ENCODE measurements at places on chromosomes 3 and 15.

DNA sequence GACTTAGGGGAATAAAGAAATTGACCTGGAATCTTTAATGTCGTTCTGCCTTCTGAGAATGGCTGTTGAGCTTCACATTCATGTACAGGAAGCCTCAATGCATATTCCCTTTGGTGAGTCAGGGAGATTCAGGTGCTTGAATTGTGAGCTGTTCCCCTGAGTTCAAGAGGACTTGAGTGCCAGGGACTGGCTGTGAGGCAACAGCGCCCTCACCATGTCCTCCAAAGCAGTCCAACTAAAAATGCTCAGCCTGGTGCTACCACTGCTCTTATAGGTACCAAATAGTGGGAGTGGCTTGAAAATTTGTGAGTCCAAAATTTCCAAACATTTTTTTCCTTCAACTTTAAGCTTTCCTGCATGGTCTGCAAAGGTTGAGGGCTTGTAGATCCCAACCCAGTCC, 54.1 kb downstream of the LEO1 start:
- DNase-seq, result no peak

GRCh38 chr15:98737159-98737558, 88.8 kb downstream of the IGF1R start:
- DNase-seq, result no peak

- no peak for DNase-seq
Observed at GRCh38 chr3:38551026-38551832, 55.1 kb downstream of the EXOG start.

DNA sequence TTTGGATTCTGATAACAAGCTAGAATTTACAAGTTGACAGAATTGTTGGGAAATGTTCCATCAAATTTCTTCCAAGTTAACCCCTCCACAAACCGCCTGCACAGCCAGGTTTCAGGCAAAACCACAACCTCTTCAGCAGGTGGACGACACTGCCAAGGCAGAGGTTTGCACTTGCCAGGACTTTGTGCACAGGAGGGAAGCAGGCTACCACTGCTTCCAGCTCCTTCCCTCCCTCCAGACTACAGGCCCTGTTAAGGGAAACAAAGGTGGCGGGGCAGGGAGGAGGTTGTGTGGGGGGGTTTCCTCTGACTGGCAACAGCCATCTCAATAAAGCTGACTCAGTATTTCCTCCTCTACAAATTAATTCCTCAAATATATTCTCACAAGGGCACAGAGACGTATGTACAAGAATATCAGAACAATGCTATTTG, 42.2 kb downstream of the TBC1D2B start:
- DNase-seq, result no peak

DNA sequence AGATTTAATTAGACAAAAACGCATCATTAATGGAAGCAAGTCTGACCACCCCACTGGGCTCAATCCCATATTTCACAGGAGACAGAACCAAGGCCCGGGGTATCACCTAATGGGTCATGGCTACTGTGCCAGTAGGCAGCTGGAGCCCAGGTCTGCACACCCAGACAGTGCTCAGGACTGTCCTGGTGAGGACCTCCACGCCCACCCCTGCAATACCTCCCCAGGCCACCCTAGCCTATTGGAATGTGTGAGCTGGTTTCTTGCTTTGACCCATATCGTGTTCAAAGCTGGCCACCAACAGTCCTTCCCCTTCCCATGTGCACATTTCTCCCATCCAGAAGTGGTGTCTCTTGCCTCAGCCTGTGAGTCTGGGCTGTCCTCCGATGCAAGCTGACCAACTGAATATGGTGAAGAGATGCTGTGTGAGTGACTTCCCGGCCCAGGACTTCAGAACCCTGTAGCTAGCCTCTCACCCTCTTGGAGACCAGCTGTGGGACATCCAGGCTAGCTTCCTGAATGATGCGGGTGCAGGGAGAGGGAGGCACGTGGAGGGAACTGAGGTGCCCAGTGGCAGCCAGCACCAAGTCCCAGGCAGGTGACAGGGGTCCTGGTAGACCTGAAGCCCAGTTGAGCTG, 19.1 kb downstream of the SLC6A20 start:
- no peak for DNase-seq

DNA sequence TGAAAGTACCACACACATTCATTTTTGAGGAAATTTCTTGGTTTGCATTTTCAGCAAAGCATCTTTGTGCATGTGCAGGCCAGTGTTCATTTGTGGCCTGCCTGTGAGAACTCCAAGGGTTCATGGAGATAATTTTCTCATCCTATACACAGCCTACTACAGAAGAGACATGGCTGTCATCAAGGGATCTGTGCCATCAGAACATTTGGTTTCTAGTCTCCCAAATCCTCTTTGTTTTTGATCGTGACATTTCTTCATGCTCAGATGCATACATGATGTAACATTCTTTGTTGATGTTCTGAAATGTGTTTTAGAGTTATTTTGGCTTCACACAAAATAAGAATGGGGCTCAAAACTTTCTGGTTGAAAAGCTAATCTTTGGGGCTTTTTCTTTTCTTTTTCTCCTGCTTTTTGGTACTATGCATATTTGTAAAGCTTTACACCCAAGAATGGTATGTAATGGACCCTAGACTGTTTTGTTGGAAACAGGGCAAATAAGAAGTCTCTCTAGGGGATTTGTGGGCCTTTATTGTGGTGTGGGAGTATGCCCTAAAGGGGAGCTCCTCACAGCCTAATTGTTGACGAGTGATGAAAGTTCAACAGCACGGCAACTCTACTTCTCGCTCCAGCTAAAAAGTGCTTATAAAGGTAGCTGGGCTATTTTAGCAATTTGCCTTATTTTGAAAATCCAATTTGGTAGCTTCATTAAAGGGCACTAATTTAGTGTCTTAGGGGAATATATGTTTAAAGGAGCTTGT, 3.2 kb upstream of the ARPP21 start:
- DNase-seq, result no peak

- no peak for DNase-seq
Observed at GRCh38 chr3:14410503-14411165, 8.2 kb downstream of the SLC6A6 start.

DNA sequence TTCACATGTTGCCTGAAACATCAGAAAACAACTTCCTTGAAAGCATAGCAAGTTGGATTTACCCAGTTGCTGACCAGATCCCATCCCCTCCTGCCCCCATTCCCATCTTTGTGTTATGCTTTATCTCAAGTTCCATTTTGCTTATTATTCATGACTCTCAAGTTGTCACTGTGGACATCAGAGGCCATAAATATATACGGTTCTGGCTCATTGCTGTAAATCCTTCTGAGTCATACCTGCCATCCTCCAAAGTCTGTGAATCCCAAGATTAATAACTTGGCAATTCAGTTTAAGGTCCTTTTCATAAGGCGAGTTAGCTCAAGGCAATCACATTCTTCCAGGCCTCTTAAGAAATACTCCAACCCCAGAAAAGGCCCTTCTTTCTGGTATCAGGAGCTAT, 126.2 kb upstream of the C2CD4B start:
- DNase-seq, result no peak

Data from activated CD4-positive, alpha-beta T cell treated with anti-CD3 and anti-CD28 coated beads for 24 hours (primary cell).